GM23338 (cell line): ENCODE measurements at places on chromosomes 2 and 18. TPM values are rescaled to one million over a fixed set of nuclear protein-coding genes. Genes with fewer than 3 reads are reported as not detected.

The C2orf66 gene
- not detected in 2 replicates for total RNA-seq

The CFAP221 gene
- 0.23 and 0.42 TPM in 2 replicates for total RNA-seq

The MC5R gene
- total RNA-seq = 0.54 TPM in 1 of 2 replicates, not detected in the other

DNA sequence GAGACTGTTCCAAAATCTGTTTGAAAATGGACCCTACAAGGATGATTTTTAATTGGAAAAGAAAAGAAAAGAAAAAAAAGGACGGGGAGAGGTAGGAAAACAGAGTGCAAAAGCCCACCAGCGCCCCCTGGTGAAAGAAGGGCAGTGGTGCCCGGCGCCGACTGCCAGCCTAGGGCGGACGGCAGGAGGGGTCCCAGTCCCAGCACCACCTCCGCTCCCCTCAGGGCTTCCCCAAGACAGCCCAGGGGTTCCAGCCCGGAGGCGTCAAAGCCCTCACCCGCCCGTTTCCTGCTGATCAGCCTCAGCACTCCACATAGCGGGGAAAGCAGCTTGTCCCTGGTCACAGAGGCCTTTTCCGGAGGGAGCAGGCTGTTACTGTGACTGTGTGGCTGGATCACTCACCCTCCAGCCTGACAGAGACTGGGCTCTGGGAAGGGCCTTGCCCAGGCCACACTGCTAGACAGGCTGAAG lies 213.9 kb downstream of the TFCP2L1 start:
- H3K36me3 ChIP-seq = no peaks in the 10 kb centered on the region
- H3K27ac ChIP-seq = no peak overlapping the region
- peak; percentile 87 for DNase-seq
- peaks cover 7% of the 10 kb centered on the region for H3K27me3 ChIP-seq
- H3K4me3 ChIP-seq = no peak overlapping the region
- H3K4me1 ChIP-seq = peaks cover 8% of the 10 kb centered on the region
